ENCODE measurements at places on chromosomes 12 and 14. TPM values are rescaled to one million over a fixed set of nuclear protein-coding genes. Genes with fewer than 3 reads are reported as not detected.

The TMEM229B gene
- total RNA-seq, result 6.0 TPM

The LRP1-AS gene
- total RNA-seq, result not detected

The IPO4 gene
- total RNA-seq, result 41.6 TPM

The HOXC13 gene
- not detected for total RNA-seq

The DTX3 gene
- total RNA-seq, result 25.9 TPM

The CNTN1 gene
- 7.2 TPM for total RNA-seq

The SLC6A15 gene
- 2.0 TPM for total RNA-seq

The TAS2R50 gene
- 4.2 TPM for total RNA-seq

The DPPA3 gene
- not detected for total RNA-seq

The SPTB gene
- total RNA-seq, result 2.1 TPM

The PPP1R36 gene
- 2.3 TPM for total RNA-seq

- H3K36me3 ChIP-seq, result no peaks in the 10 kb centered on the region
- no peaks in the 10 kb centered on the region for H3K27me3 ChIP-seq
- no peaks in the 10 kb centered on the region for H3K4me1 ChIP-seq
- no peak for DNase-seq
- H3K4me3 ChIP-seq, result no peak overlapping the region
These were observed 46.6 kb downstream of the ATF7 start for GRCh38 chr12:53579545-53579955.

DNA sequence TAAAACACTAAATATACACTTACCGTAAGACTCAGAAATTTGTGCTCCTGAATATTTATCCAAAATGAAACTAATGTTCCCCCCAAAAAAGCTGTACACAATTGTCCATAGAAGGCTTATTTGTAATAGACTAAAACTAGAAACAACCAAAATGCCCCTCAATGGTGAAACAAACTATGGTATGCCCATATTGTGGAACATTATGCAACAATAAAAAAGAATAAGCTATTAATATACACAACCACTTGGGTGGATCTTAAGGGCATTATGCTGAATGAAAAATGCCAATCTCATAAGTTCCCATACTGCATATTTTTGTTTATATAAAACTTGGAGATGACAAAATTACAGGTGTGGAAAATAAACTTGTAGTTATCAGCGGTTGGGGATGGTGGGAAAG is 357.4 kb downstream of the KCNH5 start:
- H3K27me3 ChIP-seq, result no peaks in the 10 kb centered on the region
- no peak overlapping the region for H3K27ac ChIP-seq
- DNase-seq, result no peak
- H3K36me3 ChIP-seq, result no peaks in the 10 kb centered on the region
- no peaks in the 10 kb centered on the region for H3K4me1 ChIP-seq

DNA sequence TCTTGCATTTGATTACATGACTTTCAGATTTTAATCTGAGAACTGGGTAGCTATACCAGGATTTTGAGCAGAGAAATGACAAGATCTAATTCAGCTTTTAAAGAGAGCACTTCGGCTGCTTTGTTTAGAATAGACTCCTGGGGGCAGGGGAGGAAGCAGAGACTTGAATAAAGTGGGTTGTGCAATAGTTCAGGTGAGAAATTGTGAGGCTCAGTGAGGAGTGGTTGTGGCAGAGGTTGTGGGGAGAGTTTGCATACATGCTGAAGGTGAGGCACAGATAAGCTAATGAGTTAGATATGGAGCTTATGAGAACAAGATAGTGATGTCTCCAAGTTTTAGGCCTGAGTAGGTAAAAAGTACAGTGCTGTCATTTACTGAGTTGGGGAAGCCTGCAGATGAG is 281.4 kb downstream of the FLRT2 start:
- no peaks in the 10 kb centered on the region for H3K36me3 ChIP-seq
- no peak overlapping the region for H3K4me3 ChIP-seq
- DNase-seq, result no peak
- no peak overlapping the region for H3K27ac ChIP-seq
- H3K27me3 ChIP-seq, result no peaks in the 10 kb centered on the region
- no peaks in the 10 kb centered on the region for H3K4me1 ChIP-seq

DNA sequence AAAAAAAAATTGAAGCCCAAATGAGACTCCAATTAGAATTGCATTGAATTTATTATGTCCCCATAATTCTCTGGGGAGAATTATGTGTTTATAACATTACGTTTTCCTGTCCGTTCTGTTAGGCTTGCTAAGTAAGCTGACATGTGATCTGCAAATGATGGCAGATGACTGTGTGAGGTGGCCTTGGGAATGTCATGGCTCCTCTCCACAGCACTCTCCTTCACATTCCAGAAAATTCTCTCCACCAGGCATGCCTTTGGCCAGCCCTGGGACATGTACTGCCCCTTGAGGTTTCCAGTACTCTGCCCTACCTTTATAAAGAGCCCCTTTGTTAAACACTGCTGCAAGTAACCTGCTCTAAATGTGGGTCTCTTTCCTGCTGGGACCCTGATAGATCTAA is 28.3 kb upstream of the INF2 start:
- H3K4me3 ChIP-seq, result no peak overlapping the region
- no peaks in the 10 kb centered on the region for H3K36me3 ChIP-seq
- no peak for DNase-seq
- no peaks in the 10 kb centered on the region for H3K27me3 ChIP-seq
- no peak overlapping the region for H3K27ac ChIP-seq

GRCh38 chr12:52146822-52147366 is 44.9 kb downstream of the KRT80 start:
- peaks cover 66% of the 10 kb centered on the region for H3K4me1 ChIP-seq
- no peaks in the 10 kb centered on the region for H3K27me3 ChIP-seq
- H3K27ac ChIP-seq, result peak overlapping the region; percentile 100
- peak; percentile 34 for DNase-seq

- peaks cover 4% of the 10 kb centered on the region for H3K36me3 ChIP-seq
- H3K4me3 ChIP-seq, result no peak overlapping the region
- DNase-seq, result no peak
- H3K27me3 ChIP-seq, result no peaks in the 10 kb centered on the region
These were observed 18.7 kb downstream of the PKP2 start for GRCh38 chr12:32877601-32878459.

DNA sequence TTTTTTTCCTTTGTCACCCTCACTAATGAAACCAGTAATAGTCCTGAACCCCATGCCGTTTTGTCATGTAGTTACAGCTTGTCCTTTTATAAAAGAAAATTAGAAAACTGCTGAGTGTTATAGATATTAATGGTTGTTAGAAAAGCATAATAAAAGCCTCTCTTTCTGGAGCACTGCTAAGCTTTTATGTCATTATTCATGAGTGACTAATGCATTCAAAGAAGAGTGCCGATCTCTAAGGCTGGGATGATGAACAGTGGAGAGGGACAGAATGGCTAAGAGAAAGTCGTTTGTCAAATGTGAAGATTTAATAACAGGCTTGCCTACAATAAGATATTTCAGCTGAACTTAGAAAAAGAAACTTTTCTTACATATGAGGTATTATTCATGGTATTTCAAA is 121.6 kb downstream of the MGAT4C start:
- H3K4me1 ChIP-seq, result no peaks in the 10 kb centered on the region
- DNase-seq, result no peak
- H3K36me3 ChIP-seq, result no peaks in the 10 kb centered on the region
- no peaks in the 10 kb centered on the region for H3K27me3 ChIP-seq
- H3K27ac ChIP-seq, result no peak overlapping the region

DNA sequence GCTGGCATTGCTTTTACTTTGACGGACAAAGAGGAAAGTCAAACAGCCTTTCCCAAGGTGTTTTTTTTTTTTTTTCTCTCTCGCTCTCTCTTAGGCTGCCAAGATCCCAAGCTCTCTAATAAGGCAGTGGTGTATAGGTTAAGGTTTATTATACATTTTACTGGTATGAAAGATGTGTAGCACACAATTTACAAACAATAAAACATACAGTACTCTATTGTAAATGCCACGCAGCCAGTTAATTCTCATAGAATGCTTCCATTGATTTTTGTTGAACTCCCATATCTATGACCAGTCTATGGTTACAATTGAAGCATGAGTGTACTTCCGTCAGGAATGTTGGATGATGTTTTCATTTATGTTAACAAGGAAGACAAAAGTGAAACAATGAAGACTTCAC is 106.4 kb upstream of the GSC start:
- no peaks in the 10 kb centered on the region for H3K27me3 ChIP-seq

DNA sequence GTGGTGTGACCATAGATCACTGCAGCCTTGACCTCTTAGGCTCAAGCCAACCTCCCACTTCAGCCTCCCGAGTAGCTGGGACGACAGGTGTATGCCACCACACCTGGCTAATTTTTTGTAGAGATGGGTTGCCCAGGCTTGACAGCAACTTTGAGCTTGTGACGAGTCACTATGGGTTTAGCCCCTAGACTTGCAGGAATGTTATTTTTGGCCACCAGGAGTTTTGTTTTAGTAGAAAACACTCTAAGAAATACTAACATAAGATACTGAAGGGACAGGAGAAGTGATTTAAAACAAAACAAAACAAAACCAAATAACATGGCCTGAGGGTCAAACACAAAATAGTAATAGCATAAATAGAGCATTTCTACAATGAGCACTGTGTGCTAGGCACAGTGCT is 26.4 kb downstream of the SETD3 start:
- H3K27me3 ChIP-seq, result no peaks in the 10 kb centered on the region
- no peak overlapping the region for H3K4me3 ChIP-seq
- H3K4me1 ChIP-seq, result no peaks in the 10 kb centered on the region
- H3K27ac ChIP-seq, result no peak overlapping the region

DNA sequence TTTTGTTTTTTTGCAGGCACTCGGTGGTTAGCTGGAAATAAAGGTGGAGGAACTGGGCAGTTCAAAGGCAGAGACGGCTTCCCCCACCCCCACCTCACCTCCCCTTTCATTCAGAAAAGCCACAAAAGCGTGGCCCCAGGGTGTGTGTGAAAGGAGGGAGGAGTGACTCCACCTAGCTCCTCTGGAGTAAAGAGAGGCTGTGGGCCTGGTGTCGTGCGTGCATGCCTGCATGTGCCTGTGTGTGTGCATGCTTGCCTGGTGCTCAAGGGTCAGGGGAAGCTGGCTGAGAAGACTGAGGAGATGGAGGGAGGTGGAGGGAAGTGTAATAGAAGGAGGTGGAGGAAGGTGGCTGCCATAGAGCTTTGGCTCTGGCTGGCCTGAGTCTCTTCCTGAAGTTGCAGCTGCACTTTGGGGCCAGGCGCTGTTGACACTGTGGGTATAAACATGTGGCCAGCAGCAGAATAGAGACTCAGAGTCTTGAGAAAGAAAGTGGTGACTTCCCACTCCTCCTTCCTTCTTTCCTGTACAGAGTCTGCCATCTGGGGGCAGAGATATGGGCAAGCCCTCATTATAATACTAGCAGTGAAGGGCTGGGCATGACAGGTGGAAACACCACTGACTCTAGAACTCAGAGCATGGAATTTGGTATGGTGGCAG is 36.9 kb upstream of the SINHCAF start:
- H3K4me3 ChIP-seq, result no peak overlapping the region
- no peak for DNase-seq
- no peaks in the 10 kb centered on the region for H3K36me3 ChIP-seq
- H3K27ac ChIP-seq, result peak overlapping the region; percentile 59
- H3K4me1 ChIP-seq, result no peaks in the 10 kb centered on the region
- no peaks in the 10 kb centered on the region for H3K27me3 ChIP-seq

GRCh38 chr14:68771631-68772030 is 21.2 kb downstream of the ZFP36L1 start:
- H3K27ac ChIP-seq, result peak overlapping the region; percentile 57
- no peaks in the 10 kb centered on the region for H3K27me3 ChIP-seq
- no peak for DNase-seq
- H3K36me3 ChIP-seq, result no peaks in the 10 kb centered on the region
- no peak overlapping the region for H3K4me3 ChIP-seq
- H3K4me1 ChIP-seq, result no peaks in the 10 kb centered on the region

DNA sequence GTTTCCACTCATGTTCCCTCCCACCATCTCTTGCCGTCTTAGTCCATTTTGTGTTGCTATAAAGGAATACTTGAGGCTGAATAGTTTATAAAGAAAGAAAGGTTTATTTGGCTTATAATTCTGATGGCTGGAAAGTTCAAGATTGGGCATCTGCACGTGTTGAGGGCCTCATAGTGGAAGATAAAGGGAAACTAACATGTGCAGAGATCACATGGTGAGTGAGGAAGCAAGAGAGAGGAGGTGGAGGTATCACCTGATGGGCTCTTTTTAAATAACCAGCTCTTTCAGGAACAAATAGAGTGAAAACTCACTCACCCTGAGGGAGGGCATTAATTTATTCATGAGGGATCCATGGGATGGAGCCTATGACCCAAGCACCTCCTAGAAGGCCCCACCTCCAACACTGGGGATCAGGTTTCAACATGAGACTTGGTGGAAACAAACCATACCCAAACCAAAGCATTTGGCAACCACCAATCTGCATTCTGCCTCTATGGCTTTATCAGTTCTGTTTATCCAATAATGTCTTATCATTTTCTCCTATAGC is 29.5 kb downstream of the MYO1H start:
- H3K36me3 ChIP-seq, result no peaks in the 10 kb centered on the region
- no peaks in the 10 kb centered on the region for H3K27me3 ChIP-seq
- no peak overlapping the region for H3K4me3 ChIP-seq
- H3K27ac ChIP-seq, result no peak overlapping the region

GRCh38 chr12:93403988-93404803 is 26.5 kb downstream of the NUDT4 start:
- peak overlapping the region; percentile 35 for H3K27ac ChIP-seq
- no peaks in the 10 kb centered on the region for H3K4me1 ChIP-seq
- DNase-seq, result no peak
- no peaks in the 10 kb centered on the region for H3K27me3 ChIP-seq
- H3K4me3 ChIP-seq, result no peak overlapping the region

DNA sequence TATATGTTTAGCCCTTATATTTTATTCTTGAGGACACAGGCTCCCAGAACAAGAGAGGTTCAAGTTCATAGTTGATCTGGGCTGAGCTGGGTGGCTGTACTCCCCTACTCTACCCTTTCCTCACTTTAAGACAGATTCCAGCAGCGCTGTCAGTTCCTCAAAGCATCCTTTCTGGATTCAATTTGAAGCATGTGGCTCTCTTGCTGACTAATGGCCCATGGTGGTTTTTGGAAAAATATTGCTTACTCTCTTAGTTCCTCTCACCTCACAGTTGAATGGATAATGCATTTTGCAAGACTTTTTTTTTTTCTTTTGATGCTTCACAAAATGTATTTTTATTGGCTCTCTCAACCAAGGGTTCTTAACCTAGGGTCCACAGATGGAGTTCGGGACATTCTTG is 4.1 kb downstream of the PELI2 start:
- H3K27me3 ChIP-seq, result no peaks in the 10 kb centered on the region
- no peak overlapping the region for H3K4me3 ChIP-seq
- no peak for DNase-seq
- H3K27ac ChIP-seq, result no peak overlapping the region
- no peaks in the 10 kb centered on the region for H3K36me3 ChIP-seq

DNA sequence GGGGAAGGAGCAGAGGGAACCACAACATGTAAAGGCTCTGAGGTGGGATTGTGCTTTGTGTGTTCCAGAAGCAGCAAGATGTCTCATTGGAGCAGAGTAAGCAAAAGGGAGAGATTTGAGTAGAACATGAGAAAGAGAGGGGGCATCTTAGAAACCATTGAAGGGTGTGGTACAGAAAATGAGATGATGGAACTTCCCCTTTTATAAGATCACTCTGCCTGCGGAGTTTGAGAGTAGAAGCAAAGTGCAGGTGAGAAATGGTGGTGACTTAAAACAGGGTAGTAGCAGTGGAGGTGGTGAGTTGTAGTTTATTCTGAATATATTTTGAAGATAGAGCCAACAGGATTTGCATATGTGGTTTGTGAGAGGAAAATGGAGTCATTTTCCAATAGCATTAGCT is 56.0 kb downstream of the FBXO34 start:
- no peak for DNase-seq
- H3K27ac ChIP-seq, result no peak overlapping the region
- no peaks in the 10 kb centered on the region for H3K27me3 ChIP-seq
- no peaks in the 10 kb centered on the region for H3K4me1 ChIP-seq
- H3K4me3 ChIP-seq, result no peak overlapping the region

GRCh38 chr14:100304825-100305323 is 1.4 kb downstream of the SLC25A29 start:
- no peaks in the 10 kb centered on the region for H3K36me3 ChIP-seq
- H3K4me1 ChIP-seq, result no peaks in the 10 kb centered on the region
- no peaks in the 10 kb centered on the region for H3K27me3 ChIP-seq
- H3K27ac ChIP-seq, result peak overlapping the region; percentile 90
- H3K4me3 ChIP-seq, result peak overlapping the region; percentile 89

Measured in breast epithelium (tissue), 4 donors.